Peyer's patch (tissue), 4 donors: ENCODE measurements at places on chromosomes 3 and 15. TPM values are rescaled to one million over a fixed set of nuclear protein-coding genes. Genes with fewer than 3 reads are reported as not detected.

Gene FBXO22
- total RNA-seq = 8.3 TPM

Gene ACTC1
- not detected for total RNA-seq

Gene ANKRD63
- total RNA-seq = not detected

Gene SLC9C1
- not detected for total RNA-seq

Gene HOMER2
- 2.2 TPM for total RNA-seq

Gene ALG1L2
- not detected for total RNA-seq

Gene LMOD3
- not detected for total RNA-seq

Gene SNURF
- total RNA-seq = 21.5 TPM

Gene LRTM1
- not detected for total RNA-seq

Gene ASB14
- not detected for total RNA-seq

Gene SENP8
- 2.4 TPM for total RNA-seq

Gene CFAP91
- 6.2 TPM for total RNA-seq

Gene ASTE1
- 7.4 TPM for total RNA-seq

Gene OR5K1
- total RNA-seq = not detected

Gene SLC12A8
- 26.0 TPM for total RNA-seq

Gene GCSAM
- total RNA-seq = not detected

Gene CSPG5
- 1.3 TPM for total RNA-seq

Gene GALNT15
- 18.6 TPM for total RNA-seq

Gene CISH
- total RNA-seq = 13.5 TPM

Gene CTDSPL
- 39.8 TPM for total RNA-seq

Gene ACKR2
- 10.1 TPM for total RNA-seq

Gene LIPC
- total RNA-seq = 0.40 TPM

Gene CCDC71
- total RNA-seq = 39.3 TPM

Gene CYP11A1
- total RNA-seq = 4.3 TPM

Gene ZMAT3
- 11.7 TPM for total RNA-seq

Gene DUOX1
- 0.35 TPM for total RNA-seq

Gene CLRN1
- not detected for total RNA-seq

Gene ZNF197
- 10.5 TPM for total RNA-seq

Gene FOXB1
- not detected for total RNA-seq

Gene ST3GAL6
- total RNA-seq = 1.7 TPM

Gene TYRO3
- total RNA-seq = 2.8 TPM

Gene FURIN
- 53.6 TPM for total RNA-seq

Gene COPB2
- 75.2 TPM for total RNA-seq

Gene CIB2
- total RNA-seq = 22.2 TPM

Gene FANCD2OS
- total RNA-seq = not detected

Gene ITIH4
- total RNA-seq = 2.7 TPM

Gene GOLGA6D
- total RNA-seq = not detected

Gene RPL32
- total RNA-seq = 357 TPM

Gene CLDN11
- 5.8 TPM for total RNA-seq

Gene SPATA12
- not detected for total RNA-seq

Gene SACM1L
- 60.5 TPM for total RNA-seq

Gene IQCH
- total RNA-seq = 0.83 TPM

Gene ARHGAP31
- total RNA-seq = 7.4 TPM

Gene RNF7
- total RNA-seq = 72.0 TPM

Gene TATDN2
- 36.8 TPM for total RNA-seq

Gene TRIM42
- not detected for total RNA-seq

Gene HMG20A
- 42.6 TPM for total RNA-seq

Gene FSTL1
- total RNA-seq = 84.2 TPM

Gene CPOX
- 42.4 TPM for total RNA-seq

Gene GPR149
- not detected for total RNA-seq

Gene LRRC57
- total RNA-seq = 22.4 TPM
